ENCODE measurements at places on chromosomes 11 and 22.
A peak's percentile ranks its signal among the peaks of the same experiment; 100 is the strongest.

DNA sequence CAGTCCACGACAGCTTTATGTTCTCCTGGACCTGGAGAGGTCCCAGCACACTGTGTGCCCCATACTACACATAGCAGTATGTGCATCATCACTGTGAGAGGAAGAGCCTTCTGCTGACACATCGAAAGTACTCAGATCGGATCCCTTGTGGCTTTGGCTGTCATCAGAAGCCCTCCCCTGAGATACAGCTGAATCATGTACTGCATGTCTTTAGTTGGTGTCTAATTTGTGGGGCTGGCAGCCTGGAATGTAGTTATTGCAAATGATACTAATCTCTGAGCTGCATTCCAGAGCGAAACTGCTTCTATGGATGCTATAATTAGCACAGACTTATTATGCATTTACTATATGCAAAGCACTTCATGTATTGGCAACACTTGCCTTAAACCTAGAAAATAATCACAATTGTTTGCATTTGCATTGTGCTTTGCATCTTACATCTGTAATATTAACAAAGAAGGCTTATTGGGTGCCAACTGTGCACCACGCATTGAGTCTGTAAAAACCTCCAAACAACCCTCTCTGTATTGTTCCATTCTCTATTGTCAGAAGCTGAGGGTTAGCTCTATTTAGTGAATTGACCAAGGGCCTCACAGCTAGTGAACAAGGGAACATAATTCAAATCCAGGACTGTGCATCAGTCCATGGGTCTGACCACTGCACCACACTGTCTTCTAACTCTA is 89.2 kb upstream of the CRTAM start:
- DNase-seq: peak; percentile 57

DNA sequence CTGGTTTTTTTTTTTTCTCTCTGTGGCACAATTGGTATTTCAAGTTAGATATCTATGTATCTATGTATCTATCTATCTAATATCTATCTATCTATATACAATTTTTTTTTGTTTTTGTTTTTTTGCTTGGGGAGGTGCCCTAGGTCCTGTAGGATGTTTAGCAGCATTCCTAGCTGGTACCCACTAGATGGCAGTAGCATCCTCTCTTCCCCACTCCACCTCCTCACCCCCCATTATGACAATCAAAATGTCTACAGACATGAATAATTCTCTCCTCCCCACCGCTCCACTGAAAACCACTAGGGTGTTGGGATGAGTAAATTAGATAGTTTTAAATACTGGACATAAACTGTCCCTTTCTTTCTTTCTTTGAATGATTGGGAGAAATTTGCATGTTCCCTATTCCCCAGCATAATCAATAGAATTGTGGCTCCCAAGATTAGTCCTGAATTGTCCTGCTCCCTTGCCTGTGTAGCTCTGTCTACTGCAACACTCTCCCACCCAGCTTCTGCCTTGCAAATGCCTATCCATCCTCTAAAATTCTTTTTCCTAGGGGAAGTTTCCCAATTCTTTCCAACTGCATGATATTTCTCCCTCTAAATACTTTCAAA is 1152.4 kb downstream of the LRRC4C start:
- DNase-seq: no peak

GRCh38 chr22:19174106-19175025 is 4.2 kb downstream of the SLC25A1 start:
- DNase-seq: no peak

GRCh38 chr11:65204646-65205601 is 23.2 kb downstream of the CAPN1 start:
- DNase-seq: peak; percentile 54

DNA sequence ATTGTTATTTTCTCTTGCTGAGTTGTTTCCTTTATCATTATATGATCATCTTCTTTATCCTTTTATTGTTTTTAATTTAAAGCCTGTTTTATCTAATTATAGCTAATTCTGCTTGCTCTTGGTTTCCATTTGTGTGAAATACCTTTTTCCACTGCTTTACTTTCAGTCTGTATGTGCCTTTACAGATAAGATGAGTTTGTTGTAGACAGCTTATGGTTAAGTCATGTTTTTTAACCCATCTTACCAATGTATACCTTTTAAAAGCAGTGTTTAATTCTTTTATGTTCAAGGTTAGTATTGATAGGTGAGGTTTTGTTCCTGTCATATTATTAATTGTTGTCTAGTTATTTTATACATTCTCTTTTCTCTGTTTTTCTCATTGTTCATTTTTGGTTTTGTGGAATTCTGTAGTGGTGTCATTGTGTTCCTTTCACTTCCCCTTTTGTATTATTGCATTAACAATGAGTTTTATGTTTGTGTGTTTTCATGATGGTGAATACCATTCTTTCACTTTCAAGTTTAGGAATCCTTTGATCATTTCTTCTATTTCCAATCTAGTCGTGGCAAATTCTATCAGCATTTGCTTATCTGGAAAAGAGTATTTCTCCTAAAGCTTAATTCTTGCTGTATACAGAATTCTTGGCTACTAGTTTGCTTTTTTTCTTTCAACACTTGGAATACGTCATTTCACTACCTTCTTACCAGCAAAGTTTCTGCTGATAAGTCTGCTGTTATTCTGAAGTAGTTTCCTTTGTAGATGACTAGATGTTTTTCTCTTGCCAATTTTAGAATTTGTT is 21.8 kb downstream of the OR5AN1 start:
- DNase-seq: no peak

DNA sequence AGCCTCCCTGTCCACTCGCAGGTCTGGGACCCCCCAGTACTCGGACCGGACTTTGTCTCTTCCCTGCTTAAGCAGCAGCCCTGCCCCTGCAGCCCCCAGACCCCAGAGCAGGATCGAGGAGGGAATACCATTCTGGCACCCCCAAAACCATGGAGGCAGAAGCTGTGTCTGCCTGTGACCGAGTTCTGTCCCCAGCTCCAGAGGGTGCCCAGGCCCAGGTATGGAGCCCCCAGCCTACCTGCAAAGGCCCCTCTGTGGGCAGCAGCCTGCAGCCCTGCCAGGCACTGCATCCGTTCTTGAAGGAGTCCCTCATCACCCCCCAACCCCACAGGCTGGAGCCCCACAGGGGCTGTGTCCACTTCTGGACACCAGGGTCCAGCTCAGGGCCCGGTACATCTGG is 163.8 kb downstream of the BRD1 start:
- DNase-seq: no peak

DNA sequence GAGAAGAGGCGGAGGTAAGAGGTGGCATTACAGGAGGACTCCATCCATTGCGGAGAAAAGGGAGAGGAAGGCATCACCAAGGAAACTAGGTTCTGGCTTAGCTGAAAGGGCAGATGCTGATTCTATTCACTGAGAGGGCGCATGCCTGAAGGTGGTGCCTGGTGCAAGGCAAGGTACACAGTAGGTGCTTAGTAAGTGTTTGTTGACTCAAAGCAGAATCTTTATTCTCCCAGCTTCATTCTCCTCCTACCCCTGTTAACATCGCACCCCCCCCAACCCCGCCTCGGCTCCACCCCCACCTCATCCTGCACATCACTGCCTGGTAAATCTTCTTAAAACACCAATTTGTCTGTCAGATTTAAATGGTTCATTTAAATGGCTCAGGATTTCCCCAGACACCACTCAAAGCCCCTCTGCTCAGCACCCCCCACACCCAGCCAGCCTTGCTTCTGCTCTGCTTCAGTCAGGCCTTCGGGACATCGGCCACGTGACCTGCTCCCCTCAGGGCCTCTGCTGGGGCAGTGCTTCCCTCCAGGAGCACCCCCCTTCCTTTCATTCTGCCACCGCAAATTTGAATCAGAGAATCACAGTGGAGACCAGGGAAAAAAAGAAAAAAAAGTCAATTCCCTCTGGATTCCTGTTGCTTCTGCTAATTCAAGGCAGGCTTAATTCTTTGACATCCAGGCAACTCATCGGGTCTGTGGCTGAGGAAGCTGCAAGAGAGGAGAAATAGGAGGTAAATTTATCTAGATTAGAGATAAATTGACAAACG is 17.8 kb upstream of the RCN1 start:
- DNase-seq: no peak

DNA sequence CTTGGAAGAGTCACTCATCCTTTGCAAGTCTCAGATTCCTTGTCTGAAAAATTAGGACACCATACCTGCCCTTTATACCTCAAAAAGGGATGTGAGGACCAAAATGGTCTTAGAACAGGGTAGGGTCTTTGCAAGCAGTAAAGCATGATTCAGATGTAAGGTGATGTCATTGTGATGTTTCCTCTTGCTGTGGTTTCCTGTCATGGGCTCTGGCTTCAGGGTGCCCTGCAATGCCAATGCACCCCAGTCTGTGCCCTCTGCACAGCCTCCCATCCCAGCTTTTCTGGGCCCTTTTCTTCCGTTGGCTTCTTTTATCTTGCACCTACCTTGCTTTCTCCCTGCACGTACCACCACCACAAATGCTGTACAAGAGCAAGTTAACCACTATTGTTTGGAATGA is 87.8 kb upstream of the NNMT start:
- peak; percentile 6 for DNase-seq

DNA sequence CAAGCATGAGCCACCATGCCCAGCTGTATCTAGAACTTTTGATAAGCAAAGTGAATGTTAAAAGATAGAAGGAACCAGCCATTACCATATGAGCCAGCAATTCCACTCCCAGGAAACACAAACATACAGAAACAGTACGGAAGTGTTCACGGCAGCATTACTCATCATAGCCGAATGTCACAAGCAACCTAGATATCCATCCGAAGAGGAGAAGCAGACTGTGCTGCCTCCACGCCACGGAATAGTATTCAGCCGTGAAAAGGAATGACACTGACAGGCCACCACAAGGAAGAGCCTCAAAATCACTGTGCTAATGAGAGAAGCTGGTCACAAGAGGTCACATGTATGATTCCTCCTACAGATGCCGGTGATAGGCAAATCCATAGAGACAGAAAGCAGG is 17.6 kb upstream of the MGAT3 start:
- no peak for DNase-seq

DNA sequence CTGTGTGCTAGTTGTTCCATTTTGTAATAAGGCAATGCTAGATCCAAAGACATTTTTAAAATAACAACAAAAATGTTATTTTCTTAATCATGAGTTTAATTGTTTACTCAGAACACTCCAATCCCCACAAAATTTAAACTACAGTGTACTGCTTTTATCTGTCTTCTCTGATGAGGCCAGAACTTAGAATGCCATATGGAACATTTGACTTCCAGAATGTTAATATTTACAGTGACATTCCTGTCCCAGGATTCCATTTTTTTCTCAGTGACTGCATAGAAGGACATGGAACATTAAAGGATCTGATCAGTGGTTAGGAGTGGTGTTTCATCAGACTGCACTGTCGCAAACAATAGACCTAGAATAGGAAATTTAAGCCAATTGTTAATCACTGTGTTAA is 494.9 kb upstream of the ARHGAP42 start:
- DNase-seq: no peak

- DNase-seq: no peak
These were observed 55.3 kb downstream of the LRRC4C start for GRCh38 chr11:41404109-41404508.

DNA sequence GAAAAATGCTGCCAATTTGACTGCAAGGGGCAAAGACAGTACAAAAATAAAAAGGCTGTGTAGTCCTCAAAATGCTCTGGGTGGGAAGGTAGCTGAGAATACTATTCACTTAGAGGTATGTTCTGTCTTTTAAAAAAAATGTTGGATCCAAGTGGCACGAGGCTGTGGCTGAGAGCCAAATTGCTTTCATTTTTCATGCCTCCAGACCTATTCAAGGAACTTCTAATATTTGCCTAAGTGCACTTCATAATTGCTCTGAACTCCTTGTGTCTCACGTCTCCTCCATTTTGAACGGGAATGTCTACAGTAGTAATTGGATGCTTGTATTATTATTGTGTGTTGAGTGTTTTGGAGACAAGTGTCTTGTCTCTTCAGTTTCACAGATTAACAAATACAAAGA is 19.1 kb upstream of the SLC22A25 start:
- DNase-seq: no peak

GRCh38 chr11:108622341-108622740 is 28.8 kb upstream of the EXPH5 start:
- DNase-seq: no peak

DNA sequence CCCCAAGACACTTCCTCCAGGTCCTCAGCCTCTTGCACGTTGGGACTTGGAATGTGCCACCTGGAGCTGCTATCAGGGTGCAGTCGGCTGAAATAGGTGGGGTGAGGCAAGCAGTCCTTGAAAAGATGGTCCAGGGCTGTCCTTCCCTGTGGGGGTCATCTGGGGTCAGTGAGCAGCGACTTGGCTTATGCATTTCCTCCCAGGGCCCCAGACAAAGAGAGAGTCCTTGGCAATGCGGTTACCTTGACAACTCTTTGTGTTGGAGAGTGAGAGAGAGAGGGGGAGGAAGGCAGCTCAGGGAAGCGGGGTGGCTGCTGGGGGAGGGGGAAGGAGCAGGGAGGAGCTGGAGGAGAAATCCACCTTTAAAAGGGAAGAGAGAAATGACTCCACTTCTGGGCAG is 93.8 kb downstream of the MIAT start:
- DNase-seq: no peak

GRCh38 chr11:26507229-26507628 is 64.8 kb downstream of the MUC15 start:
- DNase-seq: no peak

- DNase-seq: no peak
These were observed 44.0 kb downstream of the GRAMD1B start for GRCh38 chr11:123473941-123474677.

- DNase-seq: no peak
These were observed 6.8 kb downstream of the MAFF start for GRCh38 chr22:38208551-38208968.

- DNase-seq: no peak
These were observed 1.0 kb downstream of the TMEM151A start for GRCh38 chr11:66292543-66293332.

DNA sequence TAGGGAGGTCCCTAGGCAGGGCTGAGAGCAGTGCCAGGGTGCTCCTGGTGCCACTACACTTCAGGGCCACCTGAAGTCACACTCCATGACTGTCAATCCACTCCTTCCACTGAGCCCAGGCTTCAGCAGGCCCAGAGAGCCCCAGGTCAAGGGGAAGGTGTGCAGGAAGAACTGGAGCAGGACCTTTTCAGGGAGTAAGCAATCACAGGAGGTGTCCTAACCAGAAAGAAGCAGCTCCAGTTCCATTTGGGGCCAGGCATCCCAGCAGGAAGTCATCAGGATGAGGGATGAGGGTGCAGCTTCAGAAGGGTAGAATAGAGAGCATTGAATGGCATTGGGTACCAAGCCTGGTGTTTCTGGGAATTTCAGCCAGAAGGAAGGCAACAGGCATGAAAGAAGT is 556.5 kb downstream of the INSC start:
- no peak for DNase-seq

- DNase-seq: no peak
These were observed 1206.6 kb downstream of the BRD1 start for GRCh38 chr22:48621085-48621484.

GRCh38 chr11:10322830-10323792 is 18.2 kb downstream of the ADM start:
- peak; percentile 50 for DNase-seq

GRCh38 chr22:44831885-44832284 is 79.5 kb downstream of the ARHGAP8 start:
- DNase-seq: no peak

Data from activated naive CD8-positive, alpha-beta T cell treated with anti-CD3 and anti-CD28 coated beads for 36 hours (primary cell).